ENCODE measurements at places on chromosomes 4 and X.

DNA sequence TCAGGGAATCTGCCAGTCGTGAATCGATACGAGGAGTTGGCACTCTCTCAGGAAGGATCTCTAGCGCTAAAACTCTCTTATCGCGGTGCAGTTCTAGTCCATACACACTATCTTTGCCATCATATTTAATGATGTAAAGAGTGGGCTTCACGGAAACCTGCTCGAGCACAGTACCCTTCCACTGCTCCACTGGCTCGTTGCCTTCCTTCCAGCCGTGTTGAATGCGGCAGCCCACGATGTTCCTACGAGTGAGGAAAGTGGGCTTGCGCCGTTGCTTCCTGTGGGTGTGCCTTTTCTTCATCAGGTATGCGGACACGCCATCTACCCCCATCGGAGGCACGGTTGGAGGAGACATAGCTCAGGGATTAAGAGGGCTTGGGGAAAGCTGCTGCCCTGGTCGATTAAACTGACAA is 661 bp downstream of the SPIN4 start:
- DNase-seq = no peak

- no peak for DNase-seq
These were observed 120.2 kb upstream of the NDP start for GRCh38 chrX:44093431-44093830.

- no peak for DNase-seq
These were observed 310.0 kb upstream of the PCDH10 start for GRCh38 chr4:132839070-132839469.

DNA sequence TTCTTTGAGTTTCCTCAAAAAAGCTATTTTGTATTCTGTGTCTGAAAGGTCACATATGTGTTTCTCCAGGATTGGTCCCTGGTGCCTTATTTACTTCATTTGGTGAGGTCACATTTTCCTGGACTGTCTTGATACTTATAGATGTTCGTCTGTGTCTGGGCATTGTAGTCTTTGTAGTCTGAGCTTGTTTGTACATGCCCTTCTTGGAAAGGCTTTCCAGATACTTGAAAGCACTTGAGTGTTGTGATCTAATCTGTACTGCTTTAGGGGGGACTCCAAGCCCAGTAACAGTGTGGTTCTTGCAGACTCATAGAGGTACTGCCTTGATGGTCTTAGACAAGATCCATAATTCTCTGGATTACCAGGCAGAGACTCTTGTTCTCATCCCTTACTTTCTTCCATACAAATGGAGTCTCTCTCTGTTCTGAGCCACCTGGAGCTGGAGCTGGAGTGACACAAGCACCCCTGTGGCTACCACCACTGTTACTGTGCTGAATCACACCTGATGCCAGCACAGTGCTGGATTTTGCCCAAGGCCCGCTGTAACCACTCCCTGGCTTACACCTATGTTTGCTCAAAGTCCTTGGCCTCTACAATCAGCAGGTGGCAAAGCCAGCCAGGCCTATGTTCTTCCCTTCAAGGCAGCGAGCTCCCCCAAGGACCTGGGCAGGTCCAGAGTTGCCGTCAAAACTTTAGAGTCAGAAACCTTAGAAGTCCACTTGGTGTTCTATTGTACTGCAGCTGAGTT is 72.3 kb upstream of the EFHC2 start:
- DNase-seq = no peak

DNA sequence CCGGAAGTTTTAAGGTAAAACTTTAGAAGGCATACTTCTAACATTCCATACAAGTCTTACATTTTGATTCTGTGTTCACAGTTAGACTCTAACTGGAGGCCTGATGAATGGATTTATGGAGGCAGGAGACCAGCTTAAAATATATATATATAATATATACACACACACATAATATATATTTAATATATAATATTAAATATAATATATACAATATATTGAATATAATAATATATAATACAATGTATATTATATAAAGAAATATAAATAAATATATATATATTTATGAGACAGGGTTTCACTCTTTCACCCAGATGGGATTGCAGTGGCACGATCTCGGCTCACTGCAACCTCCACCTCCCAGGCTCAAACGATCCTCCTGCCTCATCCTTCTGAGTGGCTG is 7.9 kb upstream of the CTSO start:
- no peak for DNase-seq

DNA sequence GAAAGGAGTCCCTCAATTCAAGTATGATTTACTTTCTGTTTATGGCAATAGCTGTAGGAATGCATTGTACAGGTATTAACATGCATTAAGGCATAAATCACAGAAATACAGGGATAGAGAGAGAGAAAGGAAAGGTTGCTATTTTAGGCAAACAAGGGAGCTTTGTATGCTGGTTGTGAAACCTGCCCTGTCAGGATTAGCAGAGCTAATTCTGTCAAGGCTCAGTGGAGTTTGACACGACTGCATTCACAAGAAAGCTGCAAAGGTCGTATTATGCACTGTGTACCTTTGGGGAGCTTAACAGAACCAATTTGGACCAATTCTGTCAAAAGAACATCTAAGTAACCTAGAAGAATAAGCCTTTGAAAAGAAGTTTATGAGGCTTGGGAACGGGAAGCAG is 239.3 kb downstream of the GRIA2 start:
- DNase-seq = no peak

- DNase-seq = no peak
These were observed 12.6 kb downstream of the P2RY10 start for GRCh38 chrX:78957768-78958130.

DNA sequence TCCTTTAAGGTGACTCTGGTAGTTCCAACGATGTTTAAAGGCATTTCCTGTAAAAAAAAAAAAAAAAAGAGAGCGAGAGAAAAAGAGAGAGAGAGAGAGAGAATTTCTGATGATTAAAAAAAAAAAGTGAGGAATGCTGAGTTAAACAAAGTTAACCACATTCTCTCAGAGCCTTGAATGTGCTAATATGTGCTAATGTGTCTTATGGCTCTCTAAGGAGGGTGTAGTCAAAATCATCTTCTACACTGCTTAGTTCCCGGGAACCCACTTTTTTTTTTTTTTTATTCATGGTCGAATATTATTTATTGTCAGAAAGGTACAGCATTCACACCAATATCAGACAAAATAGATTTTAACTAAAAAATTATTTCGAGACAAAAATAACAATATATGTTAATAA is 111.7 kb downstream of the SNCA start:
- DNase-seq = no peak

Data from effector memory CD4-positive, alpha-beta T cell (primary cell).